MV-4-11 (cell line): ENCODE measurements at places on chromosomes 6 and 20.
A peak's percentile ranks its signal among the peaks of the same experiment; 100 is the strongest.

DNA sequence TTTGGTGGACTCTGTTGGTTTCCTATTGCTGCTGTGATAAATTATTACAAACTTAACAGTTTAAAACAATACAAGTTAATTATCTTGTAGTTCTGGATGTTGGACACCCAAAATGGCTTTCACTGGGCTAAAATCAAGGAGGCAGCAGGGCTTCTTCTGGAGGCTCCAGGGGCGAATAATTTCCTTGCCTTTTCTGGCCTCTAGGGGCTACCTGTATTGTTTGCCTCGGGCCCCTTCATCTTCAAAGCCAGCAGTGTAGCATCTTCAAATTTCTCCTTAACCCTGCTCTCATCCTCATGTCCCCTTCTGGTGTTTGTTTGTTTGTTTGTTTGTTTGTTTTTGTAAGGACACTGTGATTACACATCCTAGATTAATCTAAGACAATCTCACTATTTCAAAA lies 60.5 kb upstream of the ANKEF1 start:
- DNase-seq: no peak

- DNase-seq: peak; percentile 52
Measured at GRCh38 chr6:131733376-131734016, 22.7 kb upstream of the CTAGE9 start.

- DNase-seq: no peak
Measured at GRCh38 chr6:73108949-73109348, 116.3 kb downstream of the KHDC1L start.

GRCh38 chr6:47749757-47750156 lies 32.1 kb upstream of the OPN5 start:
- no peak for DNase-seq

GRCh38 chr20:50995506-50995905 lies 27.4 kb downstream of the KCNG1 start:
- peak; percentile 57 for DNase-seq

- DNase-seq: no peak
Measured at GRCh38 chr6:63492476-63492875, 79.8 kb upstream of the LOC128125822 start.

GRCh38 chr6:138803331-138803730 lies 7.4 kb downstream of the ECT2L start:
- DNase-seq: no peak

- no peak for DNase-seq
Measured at GRCh38 chr20:40650707-40651106, 38.3 kb downstream of the MAFB start.

GRCh38 chr6:158655569-158656450 lies 6.0 kb downstream of the SYTL3 start:
- no peak for DNase-seq

DNA sequence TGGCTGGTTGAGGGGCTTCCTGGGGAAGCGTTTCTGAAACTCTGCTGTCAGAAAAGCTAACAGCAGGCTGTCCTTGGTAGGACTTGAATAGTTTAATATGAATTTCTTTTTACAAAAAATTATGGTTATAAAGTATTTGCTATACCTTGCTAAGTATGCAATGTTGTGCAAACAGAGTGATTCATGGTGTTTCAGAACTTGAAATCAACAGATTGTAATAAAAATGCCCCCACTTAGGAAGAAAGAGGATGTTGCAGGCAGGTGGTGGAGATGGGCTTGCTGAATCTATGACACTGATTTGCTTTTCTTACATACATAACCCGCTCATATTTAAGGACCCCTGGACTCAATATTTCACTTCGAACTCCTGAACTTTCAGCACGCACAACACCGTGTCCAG lies 211.6 kb downstream of the THBS2 start:
- no peak for DNase-seq

DNA sequence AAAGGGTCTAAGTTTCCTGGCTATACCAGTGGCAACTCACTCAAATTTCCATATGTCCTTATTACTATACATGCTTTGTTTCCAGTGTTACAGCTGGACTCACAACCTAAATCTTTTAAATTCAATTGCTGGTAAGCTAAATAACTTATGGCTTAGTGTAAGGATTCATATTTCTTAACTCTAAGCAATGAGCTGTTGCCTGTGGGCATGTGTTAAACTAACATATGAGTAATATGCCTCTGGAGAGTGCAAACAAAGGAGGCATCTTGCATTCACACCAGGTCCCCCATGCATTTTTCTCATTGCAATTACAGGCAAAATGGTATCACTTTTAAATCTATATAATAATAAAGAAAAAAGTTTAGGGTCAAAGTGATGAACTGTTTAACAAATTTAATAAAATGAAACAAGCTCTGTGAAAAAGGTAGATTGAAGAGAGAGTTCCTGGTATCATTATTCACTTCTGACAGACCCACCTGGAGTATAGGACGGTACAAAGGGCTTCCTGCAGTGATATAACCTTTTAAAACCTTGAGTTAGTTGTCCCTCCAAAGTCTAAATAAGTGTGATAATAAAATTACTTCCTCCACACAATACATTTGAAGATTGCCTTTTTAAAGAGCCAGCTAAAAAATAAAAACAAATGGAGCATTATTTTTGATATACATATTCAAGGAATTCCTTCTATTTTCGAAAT lies 57.6 kb upstream of the HMGCLL1 start:
- DNase-seq: no peak

GRCh38 chr6:61935242-61935846 lies 350.7 kb downstream of the KHDRBS2 start:
- no peak for DNase-seq

DNA sequence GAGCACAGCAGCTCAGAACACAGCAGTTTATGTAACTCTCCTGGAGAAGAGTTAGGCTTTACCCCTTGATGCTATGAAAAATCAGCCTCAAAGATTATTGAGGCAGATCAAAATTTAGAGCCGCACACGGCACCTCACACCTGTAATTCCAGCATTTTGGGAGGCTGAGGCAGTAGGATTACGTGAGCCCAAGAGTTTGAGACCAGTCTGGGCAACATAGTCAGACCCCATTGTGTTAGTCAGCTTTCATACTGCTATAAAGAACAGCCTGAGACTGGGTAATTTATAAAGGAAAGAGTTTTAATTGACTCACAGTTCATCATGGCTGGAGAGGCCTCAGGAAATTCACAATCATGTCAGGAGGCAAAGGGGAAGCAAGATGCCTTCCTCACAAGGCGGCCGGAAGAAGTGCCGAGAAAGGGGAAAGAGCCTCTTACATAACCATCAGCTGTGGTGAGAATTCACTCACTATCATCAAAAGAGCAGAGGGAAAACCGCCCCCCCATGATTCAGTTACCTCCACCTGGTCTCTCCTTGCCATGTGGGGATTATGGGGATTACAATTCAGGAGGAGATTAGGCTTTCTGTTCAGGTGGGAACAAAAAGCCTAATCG lies 87.7 kb downstream of the SGK1 start:
- DNase-seq: peak; percentile 85

DNA sequence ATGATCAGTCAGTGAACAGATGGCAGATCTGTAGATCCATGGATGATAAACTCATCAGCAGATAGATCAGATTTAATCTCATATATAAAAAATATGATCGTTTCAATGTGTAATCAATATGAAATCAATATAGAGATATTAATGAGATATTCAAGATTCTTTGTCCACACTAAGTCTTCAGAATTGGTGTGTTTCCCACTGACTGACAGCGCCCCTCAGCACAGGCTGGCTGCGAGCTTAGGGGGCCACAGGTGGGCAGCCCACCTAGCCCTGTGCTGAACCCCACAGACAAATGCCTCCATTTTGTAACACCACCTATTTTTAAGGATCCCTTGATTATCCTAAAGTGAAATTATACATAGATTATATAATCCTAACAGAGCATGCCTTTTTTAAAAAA lies 32.3 kb downstream of the FRMD1 start:
- no peak for DNase-seq

DNA sequence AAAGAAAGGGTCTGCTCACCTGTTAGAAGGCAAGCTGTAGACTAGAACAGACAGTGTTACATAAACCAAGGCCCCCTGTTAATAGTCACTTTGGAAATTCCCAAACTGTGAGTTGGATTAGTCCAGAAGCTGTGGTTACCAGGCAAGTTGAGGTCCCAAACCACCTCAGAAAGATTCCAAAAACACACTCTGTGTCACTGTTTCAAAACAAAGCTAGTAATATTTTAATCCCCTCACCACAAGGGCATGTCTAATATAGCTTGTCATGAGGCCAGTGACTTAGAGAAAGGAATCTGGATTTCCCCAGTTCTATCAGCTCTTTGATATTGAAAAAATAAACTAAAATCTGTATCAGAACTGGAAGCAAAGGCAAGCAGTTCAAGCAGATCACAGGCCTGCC lies 244.6 kb downstream of the HAO1 start:
- no peak for DNase-seq

- DNase-seq: no peak
Measured at GRCh38 chr6:29850011-29850553, 22.5 kb downstream of the HLA-G start.

DNA sequence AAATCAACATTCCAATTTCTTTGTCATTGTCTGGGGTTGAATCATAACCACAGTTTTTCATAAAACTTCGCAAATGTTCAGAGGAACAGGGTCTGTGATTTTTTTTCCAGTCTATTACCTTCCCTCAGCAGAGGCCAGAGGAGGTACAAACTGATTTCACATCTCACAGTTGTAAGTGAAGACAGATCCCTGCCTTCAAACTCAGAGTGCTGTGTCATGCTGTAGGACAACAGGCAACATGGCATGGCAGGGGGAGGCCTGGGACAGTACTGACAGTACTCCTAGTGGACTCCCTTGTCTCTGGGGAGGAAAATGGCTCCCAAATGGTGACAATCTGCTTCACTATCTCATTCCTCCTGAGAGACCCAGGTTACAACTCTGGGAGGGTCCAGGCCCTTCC lies 308.6 kb downstream of the CDC5L start:
- no peak for DNase-seq

- no peak for DNase-seq
Measured at GRCh38 chr6:30883685-30884520, at the start of gene DDR1. Gene DDR1, plus strand, starts transcription at chr6:30884519. Its CDS starts 4,211 bp downstream, at chr6:30888730.

- DNase-seq: no peak
Measured at GRCh38 chr6:148332088-148332487, 10.6 kb upstream of the SASH1 start.

DNA sequence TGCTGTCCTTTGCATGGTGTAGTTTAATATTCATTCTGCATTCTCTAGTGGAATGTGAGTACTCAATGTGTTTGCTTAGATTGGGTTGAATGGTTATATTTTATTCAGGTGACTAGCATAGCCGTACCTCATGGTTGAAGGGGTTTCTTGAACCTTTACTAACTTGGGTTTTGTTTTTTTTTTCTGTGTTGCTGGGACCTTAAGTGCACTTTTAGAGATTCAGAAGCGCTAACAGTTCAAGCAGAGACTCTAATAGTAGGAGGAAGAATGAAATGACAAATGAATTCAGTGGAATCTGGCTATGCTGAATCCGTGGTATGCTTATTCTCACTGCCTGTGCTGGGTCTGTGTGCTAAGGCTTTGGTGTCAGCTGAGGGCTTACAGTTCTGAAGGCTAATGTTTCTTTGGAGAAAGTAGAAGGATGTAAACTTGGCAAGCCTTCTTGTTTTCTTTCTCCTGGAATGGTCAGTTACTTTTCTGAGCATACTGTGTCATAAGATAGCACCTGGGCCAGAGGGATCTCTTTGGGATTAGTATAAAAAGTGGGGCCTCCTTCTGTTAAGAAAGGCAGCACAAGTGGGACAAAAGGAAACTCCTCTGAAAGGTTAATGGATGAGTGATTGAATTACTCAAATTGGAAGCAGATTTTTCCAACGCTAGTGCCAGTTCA lies 28.7 kb downstream of the RNF144B start:
- no peak for DNase-seq

DNA sequence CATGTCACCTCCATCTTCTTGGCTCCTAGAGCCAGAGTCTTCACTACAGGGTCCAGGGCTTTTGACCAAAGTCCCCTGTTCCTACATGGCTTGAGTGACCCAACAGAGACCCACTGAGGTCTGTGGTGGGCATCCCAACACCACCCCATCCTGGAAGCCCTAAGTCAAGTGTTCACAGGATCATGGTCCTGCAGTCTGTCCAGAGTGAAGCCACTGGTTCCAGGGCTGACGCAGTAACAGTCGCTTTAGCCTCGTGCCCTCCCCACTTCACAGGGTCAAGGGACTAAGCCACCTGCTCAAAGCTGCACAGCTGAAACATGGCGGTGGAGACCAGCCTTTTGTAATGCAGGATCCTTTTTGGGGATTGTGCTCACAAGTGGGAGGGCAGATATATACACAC lies 133.9 kb downstream of the JPH2 start:
- DNase-seq: no peak

GRCh38 chr20:3765171-3765882 lies 2.2 kb downstream of the ADISSP start:
- DNase-seq: peak; percentile 84

DNA sequence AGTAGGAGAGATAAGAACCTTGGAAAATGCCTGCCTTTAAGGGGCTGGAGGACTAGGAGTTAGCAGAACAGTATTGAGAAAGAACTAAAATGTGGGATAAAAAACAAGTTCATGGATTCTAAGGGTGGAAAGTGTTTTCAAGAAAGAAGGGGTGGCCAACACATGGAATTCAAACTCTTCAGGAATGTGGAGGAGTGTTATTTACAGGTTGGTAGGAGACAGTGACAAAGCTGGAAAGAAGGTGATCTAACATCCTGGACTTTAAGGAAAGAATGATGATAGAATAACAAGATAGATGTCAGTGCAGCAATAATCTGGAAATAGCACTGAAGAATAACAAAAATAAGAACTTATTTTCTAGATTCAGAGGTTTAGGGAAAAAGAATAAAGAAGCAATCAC lies 54.0 kb upstream of the TNFRSF21 start:
- DNase-seq: no peak

DNA sequence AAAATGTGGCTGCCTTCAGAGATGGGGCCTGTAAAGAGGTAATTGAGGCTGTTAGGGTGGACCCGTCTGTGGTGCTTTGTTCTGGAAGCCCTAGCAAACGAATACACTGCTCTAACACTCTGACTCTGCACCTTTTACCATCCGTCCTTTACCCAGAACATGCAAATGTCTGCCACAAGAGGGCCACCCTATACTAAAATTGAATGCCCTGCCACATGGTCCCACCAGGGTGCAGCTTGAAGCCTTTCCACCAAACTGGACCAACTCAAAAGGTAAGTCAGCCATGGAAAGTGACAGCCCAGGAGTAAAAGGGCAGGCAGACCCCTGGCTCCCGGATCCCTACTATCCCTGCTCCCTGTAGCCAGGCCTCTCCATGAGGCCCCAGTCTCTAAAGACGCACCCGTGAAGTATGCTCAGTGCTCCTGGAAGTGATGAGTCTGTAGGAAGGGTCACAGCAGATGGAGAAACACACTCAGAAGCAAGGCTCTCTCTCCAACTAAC lies 5.8 kb upstream of the BFSP1 start:
- DNase-seq: peak; percentile 70

- DNase-seq: no peak
Measured at GRCh38 chr6:37243816-37244370, 13.7 kb upstream of the TBC1D22B start.
